ENCODE measurements at places on chromosomes 7 and 10.
A peak's percentile ranks its signal among the peaks of the same experiment; 100 is the strongest.

- peak; percentile 32 for DNase-seq
Observed at GRCh38 chr10:44467900-44468299, 83.0 kb upstream of the CXCL12 start.

DNA sequence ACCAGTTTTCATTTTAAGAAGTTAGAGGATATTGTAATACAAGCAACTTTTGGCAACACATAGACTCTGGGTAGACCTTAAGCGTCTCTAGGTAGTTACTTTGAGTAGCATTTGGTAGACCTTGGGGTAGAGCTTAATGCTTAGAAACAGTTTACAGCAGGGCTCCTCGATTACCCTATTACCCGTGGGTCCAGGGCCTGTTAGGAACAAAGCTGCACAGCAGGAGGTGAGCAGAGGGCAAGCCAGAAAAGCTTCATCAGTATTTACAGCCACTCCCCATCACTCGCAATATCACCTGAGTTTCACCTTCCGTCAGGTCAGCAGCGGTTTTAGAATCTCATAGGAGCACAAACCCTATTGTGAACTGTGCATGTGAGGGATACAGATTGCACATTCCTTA is 173.5 kb downstream of the TSPAN12 start:
- no peak for DNase-seq

GRCh38 chr7:50857804-50858489 is 75.3 kb upstream of the GRB10 start:
- no peak for DNase-seq

- DNase-seq, result no peak
Observed at GRCh38 chr10:77036993-77037734, 600.4 kb downstream of the KCNMA1 start.

DNA sequence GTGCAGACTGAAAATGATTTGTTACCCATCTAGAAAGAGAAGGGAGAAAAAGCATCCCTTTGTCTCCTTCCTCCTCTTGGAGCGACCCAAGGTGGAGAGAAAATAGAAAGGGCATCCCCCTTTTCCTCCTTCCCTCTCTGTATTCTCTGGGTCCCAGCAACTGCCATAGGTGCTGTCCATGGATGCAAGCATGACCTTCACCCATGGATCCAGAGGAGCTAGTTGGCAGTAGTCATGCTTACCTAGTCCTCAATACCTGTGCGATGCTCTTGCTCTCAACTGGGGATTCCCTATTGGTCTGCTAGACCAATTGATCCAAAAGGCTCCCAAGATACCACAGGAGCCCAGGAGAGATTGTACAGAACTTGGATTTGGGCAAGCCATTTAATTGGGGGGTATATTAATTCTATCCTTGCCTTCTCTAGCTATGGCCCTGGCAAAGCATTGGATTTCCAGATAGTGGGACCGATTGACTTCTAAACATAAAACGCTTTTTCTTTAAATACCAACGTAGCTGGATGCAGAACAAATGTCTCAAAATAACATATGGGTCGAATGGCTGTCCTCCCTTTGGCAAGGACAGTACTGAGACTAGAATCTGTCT is 547.8 kb upstream of the IGFBP3 start:
- DNase-seq, result no peak

- peak; percentile 76 for DNase-seq
Observed at GRCh38 chr7:151244196-151244840, 4.2 kb downstream of the SMARCD3 start.
